Metanephros (tissue), 2 donors: ENCODE measurements at places on chromosomes 3 and 15. TPM values are rescaled to one million over a fixed set of nuclear protein-coding genes. Genes with fewer than 3 reads are reported as not detected.

CFAP91 gene
- 12.7 TPM for total RNA-seq

CAMP gene
- total RNA-seq: 12.1 TPM

CKMT1A gene
- 0.47 TPM for total RNA-seq

HACL1 gene
- total RNA-seq: 21.1 TPM

SPPL2A gene
- 105 TPM for total RNA-seq

EFCC1 gene
- 5.0 TPM for total RNA-seq

TRANK1 gene
- 13.1 TPM for total RNA-seq

PATL2 gene
- 1.2 TPM for total RNA-seq

CEP70 gene
- 37.4 TPM for total RNA-seq

BCHE gene
- 10.3 TPM for total RNA-seq

SAMMSON gene
- not detected for total RNA-seq

MB21D2 gene
- total RNA-seq: 16.9 TPM

GOLGA6L10 gene
- 7.0 TPM for total RNA-seq

DPPA2 gene
- total RNA-seq: 0.41 TPM

DUOX2 gene
- 0.06 TPM for total RNA-seq

RCN2 gene
- 95.2 TPM for total RNA-seq

DLEC1 gene
- 2.4 TPM for total RNA-seq

EAF2 gene
- total RNA-seq: 16.2 TPM

CLDN16 gene
- 73.5 TPM for total RNA-seq
